Occipital lobe (tissue), 3 donors: ENCODE measurements at places on chromosomes 16 and 17. TPM values are rescaled to one million over a fixed set of nuclear protein-coding genes. Genes with fewer than 3 reads are reported as not detected.

DNA sequence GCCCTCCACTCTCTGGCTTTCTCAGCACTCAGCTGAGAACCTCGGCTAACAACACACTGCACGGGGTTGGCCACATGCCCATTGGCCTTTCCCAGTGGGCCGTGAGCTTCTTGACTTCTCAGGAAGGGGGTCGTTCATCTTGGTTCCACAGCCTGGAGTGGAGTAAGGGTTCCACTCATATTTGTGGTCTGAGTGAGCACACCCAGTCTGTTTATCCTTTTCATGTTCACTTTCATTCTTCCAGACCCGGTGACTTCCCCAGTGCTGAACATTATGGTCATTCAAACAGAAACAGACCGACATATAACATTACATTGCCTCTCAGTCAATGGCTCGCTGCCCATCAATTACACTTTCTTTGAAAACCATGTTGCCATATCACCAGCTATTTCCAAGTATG is 8.2 kb downstream of the MILR1 start:
- DNase-seq, result no peak

DNA sequence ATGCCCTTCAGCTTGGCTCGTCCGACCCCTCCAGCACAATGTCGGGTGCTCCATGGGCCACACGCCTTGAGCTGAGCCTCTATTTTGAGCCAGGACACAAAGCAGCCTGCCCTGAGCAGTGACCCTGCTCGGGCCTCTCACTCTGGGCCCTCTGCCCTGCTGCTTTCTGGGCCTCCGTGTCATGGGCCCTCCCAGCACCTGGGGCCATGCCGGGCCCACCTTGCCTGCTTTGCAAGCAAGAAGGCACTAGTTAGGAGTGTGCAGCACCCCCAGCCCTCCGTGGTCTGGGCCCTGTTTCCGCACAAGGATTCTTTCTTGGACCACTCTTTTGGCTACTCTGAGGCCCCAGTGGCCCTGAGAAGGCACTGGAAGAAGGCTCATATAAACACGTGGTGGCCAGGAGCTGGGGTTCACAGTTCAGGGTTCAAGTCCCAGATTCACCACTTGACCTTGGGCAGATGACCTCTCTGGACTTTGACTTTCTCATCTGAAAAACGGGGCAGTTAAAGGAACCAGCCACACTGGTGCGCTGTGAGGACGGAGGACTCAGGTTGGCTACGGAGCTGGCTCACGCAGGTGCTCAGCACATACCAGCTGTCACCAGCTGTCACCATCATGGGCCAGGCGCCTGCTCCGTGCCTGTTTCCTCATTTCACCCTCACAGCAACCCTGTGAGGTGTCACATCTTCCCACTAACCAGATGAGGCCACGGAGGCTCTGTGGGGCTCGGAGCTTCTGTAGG is 166.0 kb upstream of the GSE1 start:
- no peak for DNase-seq

DNA sequence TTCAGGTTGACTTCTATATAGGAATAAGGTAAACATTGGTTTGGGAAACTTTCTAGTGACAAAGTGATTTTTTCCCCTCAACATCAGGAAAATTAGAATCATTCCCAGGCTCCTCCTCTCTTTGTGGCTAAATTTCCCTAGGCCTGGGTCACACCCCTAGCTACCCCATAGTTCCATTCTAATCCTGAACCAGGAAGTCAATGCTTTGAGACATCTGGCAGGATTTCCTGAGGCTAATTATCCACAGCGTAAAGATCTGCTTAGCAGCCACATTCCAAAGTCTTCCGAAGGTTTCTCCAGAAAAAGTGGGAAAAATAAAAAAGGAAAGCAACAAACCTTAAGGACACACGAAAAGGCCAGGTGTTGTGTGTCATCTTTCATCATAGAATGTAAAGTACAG is 60.3 kb upstream of the CORO6 start:
- DNase-seq, result no peak

DNA sequence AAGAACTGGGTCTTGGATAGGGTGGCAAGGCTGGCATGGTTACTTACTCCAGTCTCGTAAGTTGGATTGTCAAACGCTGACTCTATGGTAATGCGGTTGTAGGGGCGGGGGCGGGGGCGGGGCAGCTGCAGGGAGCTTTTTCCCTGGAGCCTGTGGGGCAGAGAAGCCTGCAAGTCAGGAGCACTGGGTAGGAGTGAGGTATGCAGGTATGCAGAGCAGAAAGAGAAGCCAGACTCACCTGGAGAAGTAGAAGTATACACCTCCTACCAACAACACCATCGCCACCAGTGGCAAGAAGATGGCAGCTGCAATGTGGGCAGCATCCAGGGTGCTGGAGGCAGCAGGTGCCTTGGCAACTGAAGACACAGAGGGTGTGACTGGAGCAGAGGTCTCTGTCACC is 4.8 kb upstream of the PHF12 start:
- no peak for DNase-seq

DNA sequence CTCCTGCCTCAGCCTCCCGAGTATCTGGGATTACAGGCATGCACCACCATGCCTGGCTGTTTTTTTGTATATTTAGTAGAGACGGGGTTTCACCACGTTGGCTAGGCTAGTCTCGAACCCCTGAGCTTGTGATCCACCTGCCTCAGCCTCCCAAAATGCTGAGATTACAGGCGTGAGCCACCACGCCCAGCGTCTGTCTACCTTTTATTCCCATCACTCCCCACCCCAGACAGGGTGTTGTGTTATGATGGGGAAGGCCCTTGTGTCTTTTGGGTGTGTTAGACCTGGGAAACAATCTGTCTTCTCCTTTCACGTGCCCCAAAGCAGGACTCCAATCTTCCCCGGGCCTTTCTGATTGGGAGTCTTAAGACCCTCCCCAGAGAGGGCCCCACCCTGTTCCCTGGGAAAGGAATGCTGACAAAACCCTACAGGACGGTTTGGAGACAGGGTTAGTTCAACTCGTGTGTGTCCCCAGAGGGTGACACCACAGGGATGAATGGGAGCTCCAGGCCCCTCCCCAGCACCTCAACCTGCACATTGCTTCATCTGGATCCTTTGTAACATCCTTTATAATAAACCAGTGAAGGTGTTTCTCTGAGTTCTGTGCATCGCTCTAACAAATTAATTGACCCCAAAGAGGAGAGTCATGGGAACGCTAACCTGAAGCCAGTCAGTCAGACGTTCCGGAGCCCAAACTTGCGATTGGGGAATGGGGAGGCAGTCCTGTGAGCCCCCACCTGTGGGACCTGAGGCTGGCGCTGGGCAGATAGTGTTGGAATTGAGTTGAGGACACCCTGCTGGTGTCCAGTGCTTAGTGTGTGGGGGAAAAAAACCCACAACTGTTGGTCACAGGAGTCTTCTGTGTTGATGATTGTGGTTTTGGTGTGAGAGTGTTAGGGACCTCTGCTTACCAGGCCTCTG is 3.2 kb upstream of the ELOB start:
- no peak for DNase-seq

DNA sequence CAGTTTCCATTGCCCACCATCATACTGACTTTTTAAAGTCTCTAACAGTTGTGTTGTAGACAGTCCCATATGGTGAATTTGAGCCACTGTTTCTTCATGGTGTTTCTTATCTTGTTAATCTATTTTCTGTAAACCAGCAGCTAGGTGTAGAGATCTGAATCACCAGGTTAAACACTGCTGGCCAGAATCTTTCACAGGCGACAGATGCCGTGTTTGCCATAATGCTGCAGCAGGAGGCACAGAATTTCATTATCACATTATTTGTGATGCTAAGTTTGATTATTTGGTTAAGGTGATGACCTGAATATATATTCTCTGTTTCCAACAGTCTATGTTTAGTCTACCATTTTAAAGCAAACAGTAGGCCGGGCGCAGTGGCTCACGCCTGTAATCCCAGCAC is 11.5 kb upstream of the CNGB1 start:
- DNase-seq, result no peak

- no peak for DNase-seq
Measured at GRCh38 chr17:61457226-61457983, 5.2 kb downstream of the TBX4 start.

DNA sequence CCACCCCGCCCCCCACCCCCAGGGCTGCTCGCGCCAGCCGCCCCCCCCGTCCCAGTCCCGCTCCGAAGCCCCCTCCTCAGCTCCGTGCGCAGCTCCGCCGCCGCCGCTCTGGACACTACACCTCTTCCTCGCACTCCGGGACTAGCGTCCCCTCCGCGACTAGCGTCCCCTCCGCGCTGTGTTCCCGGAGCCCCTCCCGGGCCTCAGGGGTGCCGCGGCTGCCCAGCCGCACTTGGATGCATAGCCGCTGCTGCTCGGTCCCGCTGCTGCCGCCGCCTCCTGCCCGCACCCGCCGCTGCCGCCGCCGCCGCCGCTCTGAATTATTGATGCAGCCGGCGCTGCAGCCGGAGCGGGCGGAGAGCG is at the start of gene CBLN1:
Gene CBLN1, minus strand, starts transcription at position 359 of the 363 bp plus-strand sequence. CDS start 373 bp downstream, outside the sequence.
- DNase-seq, result no peak

- DNase-seq, result no peak
Measured at GRCh38 chr16:66471716-66472393, 44.8 kb downstream of the BEAN1 start.

DNA sequence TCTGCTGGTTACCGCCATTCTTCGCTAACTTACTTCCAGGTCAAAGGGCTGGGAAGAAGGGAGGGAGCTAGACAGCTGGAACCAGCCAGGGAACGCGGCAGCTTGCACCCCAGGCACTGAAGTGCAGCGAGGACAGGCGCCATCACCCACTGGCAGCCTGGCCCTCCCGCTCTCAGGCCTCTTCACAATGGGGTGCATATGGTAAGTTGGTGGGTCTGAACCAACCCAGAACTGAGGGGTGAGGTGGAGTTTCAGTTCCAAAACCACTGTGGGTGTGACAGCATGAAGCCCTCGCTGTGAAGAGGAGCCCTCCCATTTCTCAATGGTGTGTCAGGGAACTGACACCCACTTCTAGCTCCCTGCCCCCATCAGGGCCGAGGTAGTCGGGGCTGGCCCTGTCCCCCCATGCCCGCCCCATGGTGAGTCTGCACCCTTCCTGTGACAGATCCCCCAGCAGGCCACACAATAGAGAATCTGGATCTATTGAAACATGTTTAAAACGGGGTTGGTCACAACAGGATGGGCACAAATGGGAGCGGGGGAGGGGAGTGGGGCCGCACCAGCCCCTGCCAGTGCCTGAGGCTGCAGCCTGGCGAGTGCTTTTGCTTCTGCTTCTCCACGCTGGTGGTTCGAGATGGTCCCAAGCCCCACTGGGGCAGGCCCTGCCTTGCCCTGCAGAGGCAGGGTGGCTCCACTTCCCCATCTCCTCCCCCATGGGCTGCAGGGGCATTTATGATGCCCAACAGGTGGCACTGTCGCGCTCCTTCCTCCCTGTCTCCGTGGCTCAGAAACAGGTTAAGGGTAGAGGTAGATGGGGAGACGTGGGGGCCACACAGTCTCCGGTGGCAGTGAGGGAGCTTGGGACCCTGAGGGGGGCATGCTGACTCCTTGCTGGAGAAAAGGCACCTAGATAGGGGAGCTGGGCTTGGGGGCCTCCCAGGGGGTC is 2.3 kb downstream of the LIMD2 start:
- no peak for DNase-seq

GRCh38 chr16:70470927-70471341 is 16.5 kb downstream of the FCSK start:
- DNase-seq, result no peak

- DNase-seq, result no peak
Measured at GRCh38 chr17:60358606-60359225, 33.2 kb downstream of the USP32 start.

DNA sequence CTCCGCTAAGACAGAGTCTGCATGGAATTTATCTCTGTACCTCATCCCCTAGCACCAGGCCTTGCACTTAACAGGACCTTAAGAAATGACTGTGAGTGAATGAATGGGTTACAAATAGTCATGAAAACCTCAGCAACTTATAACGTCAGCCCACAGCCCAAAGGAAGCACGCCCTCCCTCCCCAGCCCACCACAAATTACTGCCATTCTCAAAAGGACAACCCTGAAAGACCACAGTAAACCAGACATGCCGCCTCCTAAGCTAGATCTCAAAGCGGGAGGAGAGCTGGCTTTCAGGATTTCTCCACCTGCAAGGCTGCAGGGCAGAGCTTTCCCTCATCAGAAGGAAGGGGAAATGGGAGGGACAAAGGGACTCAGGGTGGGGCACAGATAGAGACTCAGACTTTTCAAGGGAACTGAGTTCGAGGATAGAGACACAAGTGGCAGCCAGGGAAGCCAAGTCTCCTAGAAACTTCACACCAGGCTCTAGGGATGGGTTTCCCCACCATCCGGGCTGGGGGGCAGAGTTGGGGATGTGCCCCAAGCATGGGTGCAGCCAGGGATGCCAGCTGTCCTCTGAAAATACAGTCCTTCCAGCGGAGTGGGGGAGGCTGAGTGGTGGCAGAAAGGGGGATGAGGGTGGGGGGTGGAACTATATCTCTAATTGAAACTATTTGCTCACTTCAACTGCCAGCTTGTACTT is 56.7 kb downstream of the PLXDC1 start:
- DNase-seq, result no peak

GRCh38 chr17:4766723-4767122 is 5.0 kb upstream of the TM4SF5 start:
- no peak for DNase-seq

GRCh38 chr16:5069048-5069447 is 2.6 kb upstream of the ALG1 start:
- DNase-seq, result no peak

DNA sequence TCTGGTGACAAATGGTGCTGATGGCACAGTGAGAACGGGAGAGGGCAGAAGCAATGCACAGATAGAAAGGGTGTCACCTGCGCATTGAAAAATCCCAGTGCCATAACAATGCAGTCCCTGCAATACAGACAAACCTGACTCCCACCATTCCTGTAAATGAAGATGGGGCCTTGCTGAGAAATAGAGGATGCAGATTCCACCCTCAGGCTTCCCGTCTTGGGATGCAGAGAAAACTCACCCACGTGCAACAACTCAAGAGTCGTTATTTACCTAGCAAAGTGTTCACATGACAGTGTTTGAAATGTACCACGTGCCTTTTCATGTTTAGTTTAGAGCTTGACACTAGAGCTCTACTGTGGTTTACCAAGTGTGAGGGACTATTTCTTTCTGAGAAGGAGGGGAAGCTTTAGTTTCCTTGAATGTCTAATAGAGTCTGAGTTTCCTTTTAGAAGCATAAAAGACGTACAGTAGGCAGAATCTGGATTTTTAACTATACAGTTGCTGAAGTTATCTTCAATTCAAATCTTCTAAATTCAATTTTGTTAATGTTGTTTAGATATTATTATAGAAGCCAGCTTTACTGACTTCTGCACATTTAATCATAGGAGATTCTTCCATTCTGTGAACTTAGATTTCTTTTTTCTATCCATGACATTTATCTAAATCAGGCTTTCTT is 35.6 kb downstream of the WWOX start:
- no peak for DNase-seq

Gene NAA60
- total RNA-seq, result 12.2 TPM

Gene KRT15
- total RNA-seq, result 0.16 TPM

Gene LITAF
- total RNA-seq, result 13.7 TPM

Gene TNFRSF17
- not detected for total RNA-seq

Gene ATPAF2
- total RNA-seq, result 27.6 TPM

Gene MED13
- total RNA-seq, result 150 TPM
